CD4-positive, alpha-beta memory T cell (primary cell): ENCODE measurements at places on chromosomes 16 and 17.

GRCh38 chr16:80123189-80123588 is 417.6 kb upstream of the DYNLRB2 start:
- no peak for DNase-seq

- DNase-seq = no peak
These were observed 644 bp upstream of the ARL2BP start for GRCh38 chr16:57244463-57244766.

DNA sequence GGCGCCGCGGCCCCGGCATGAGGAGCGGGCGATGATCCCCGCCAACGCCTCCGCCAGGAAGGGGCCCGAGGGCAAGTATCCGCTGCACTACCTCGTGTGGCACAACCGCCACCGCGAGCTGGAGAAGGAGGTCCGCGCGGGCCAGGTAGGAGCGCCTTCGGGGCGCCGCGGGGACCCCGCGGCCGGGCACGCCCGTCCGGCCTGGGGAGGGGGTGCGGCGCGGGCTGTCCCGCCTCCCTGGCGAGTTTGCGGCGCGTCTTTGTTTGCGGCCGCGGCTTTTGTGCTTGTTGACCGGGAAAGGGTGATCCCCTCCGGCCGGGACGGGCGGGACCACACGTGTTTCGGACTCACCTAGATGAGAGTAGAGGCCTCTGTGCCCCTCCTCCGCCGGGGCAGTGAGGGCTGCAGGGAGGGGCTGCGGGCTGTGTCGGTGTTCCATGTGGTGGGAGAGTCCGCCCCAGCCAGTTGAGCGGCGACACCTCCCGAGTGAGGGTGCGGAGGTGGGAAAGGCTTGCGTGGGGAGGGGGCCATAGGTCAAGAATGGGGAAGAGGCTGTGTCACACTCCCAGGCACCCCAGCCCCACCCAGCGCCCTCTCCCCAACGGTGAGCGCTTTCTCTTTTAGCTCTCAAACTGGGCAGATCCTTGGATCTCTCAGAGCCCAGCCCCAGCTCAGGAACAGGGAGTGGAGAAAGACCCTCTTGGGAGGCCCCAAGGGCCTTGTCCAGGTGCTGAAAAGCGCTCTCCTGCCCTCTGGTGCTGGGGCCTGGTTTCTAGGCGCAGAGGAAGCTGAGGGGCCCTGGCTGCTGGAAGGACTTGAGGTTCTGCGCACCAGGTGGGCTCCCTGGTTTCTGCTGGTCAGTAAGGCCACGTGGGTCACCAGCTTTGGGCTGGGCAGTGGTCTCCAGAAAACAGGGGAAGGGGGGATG is 923 bp downstream of the ANKRD13B start:
- DNase-seq = no peak

GRCh38 chr17:10177131-10177912 is 21.1 kb downstream of the GAS7 start:
- DNase-seq = no peak

GRCh38 chr16:19968891-19969683 is 84.4 kb upstream of the GPRC5B start:
- no peak for DNase-seq

GRCh38 chr17:2453866-2454265 is 53.0 kb upstream of the MNT start:
- no peak for DNase-seq

DNA sequence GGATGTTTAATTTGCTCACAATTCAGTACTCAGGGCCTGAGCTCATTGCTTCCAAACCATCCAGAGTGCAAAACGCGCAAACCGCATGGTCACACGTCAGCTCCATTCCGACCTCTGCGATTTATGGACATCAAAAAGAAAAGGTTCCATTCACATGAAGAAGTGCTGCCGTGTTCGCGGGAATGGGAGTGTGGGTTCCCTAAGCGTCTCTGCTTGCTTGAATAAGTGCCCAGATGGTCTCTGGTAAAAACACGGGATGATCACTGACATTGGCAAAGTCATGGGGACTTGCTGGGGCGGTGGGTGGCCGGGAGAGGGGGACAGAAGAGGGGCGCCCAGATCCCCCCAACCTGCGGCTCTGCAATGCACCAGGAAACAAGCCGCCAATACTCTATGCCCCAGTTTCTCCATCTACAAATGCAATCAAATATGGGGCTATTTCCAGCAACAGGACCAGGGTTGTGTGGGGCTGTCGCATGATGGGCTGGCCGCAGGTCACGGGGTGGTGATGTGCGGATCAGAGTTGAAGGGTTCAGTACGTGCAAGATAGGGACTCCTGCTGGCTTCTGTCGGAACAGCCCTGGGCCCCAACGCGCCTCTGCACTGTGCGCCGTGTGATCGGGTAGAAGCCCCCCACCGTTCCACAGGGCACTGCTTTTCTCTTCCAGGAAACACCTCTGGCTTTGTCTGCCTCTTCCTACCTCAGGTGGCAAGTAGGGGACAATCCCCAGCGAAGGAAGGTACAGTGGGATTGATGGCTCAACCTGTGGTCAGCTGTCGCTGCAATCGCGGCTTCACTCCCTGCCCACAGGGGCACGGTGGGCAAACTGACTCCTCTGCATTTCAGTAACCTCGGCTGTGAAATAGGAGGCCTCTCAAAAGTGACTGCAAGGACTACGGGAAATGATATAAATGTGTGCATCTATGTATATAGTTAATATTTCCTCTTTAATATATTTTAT is 11.2 kb downstream of the FOXF1 start:
- DNase-seq = no peak

DNA sequence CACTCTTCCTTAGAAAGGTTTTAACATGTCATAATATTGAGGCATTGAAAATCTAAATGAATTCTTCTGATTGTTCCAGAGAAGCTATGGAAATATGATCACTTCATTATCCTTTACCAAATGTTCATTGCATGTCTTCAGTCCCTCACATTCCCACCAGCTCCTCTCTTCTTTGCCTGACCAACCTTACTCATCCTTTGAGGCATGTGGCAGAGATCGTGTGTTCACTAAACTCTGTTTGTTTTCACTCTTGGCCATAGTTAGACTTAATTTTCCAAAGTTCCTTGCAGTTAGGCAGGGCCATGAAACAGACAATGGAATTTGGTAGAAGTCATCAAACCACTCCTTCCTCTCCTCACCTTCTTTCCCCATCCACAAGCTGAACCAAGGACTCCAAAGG is 266.5 kb upstream of the HSBP1 start:
- DNase-seq = no peak

- DNase-seq = no peak
These were observed 37.6 kb downstream of the FTO start for GRCh38 chr16:53741546-53741945.

GRCh38 chr17:18226284-18226945 is 980 bp downstream of the LLGL1 start:
- DNase-seq = no peak

DNA sequence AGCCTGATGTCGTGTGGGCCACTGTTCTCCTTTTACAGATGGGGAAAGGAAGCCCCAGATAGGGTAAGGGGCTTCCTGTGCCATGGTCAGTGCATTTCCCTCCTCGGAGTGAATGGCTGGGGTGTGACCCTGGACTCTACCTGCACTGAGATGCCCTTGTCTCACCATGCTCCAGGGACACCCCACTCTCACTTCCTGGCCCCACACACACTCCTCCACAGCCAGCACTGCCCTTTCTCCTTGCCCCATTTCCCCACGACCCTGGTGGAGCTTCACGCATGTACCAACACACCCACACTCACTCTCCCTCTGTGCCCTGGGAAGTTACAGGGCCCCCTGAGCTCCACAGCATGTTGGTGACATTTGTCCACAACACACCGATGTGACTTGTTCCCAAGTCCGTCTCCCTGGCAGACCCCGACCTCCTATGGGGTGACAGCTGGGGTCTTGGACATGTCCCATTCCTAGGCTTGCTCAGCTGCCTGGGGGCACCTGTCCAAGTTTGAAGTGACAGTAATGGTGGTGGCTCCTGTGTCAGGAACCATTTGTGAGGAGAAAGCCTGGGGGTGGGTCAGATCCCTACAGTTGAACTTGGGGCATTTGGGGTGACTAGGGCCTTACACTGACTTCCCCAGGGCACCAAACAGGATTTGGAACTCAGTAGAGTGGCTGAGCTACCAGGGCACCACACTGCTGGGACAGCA is 47.4 kb downstream of the PECAM1 start:
- DNase-seq = no peak

- no peak for DNase-seq
These were observed 33.6 kb upstream of the CPPED1 start for GRCh38 chr16:12837291-12837690.

GRCh38 chr17:9195961-9196670 is 174.8 kb downstream of the NTN1 start:
- no peak for DNase-seq

DNA sequence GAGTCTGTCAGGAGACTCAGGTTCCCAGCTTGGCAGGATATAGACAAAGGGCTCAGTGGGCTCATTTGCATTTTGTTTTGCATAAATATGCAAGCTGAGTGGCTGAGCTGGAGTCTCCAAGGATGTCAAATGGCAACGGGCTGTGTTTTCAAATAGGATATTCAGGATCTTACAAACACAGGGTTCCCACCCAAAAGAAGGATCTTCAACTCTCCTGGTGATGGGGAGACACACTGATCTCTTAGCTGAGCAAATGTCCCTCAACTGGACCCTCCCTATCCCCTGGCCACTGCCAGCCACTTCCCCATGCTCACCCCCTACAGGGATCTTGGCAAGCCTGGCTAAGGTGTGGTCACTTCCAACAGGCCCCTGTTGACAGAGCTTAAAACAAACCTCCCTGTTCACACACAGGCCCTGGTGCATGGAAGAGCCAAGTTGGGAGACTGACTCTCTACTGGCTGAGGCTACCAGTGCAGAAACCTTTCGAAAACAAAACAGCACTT is 61.6 kb downstream of the SOX9 start:
- no peak for DNase-seq

- DNase-seq = peak; percentile 51
These were observed 219.2 kb downstream of the RBFOX3 start for GRCh38 chr17:79391376-79392233.

- no peak for DNase-seq
These were observed 2.6 kb downstream of the NOG start for GRCh38 chr17:56595831-56596690.

DNA sequence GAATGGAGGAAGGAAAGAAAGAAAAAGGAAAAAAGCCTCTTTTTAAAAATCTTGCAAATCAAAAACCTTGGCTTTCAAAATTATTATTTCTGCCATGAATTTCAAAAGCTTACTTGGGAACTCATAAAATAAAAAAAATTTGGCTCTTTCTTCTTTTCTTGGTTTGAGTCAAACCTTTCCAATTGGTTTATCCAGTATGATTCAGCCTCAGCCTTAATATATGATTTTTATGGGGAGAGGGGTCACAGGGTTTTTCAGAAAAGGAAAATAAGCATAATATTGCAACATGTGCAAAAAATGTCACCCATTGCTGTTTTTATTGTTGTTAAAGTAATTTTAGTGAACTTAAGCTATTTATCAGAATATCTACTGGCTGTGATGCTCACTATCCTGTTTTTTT is 31.2 kb upstream of the HAPSTR1 start:
- DNase-seq = no peak

- DNase-seq = no peak
These were observed 5.8 kb upstream of the ARMC5 start for GRCh38 chr16:31453255-31454204.

GRCh38 chr16:23907903-23908302 is 72.1 kb downstream of the PRKCB start:
- no peak for DNase-seq

- peak; percentile 55 for DNase-seq
These were observed 7.5 kb downstream of the BTBD17 start for GRCh38 chr17:74354123-74354522.

DNA sequence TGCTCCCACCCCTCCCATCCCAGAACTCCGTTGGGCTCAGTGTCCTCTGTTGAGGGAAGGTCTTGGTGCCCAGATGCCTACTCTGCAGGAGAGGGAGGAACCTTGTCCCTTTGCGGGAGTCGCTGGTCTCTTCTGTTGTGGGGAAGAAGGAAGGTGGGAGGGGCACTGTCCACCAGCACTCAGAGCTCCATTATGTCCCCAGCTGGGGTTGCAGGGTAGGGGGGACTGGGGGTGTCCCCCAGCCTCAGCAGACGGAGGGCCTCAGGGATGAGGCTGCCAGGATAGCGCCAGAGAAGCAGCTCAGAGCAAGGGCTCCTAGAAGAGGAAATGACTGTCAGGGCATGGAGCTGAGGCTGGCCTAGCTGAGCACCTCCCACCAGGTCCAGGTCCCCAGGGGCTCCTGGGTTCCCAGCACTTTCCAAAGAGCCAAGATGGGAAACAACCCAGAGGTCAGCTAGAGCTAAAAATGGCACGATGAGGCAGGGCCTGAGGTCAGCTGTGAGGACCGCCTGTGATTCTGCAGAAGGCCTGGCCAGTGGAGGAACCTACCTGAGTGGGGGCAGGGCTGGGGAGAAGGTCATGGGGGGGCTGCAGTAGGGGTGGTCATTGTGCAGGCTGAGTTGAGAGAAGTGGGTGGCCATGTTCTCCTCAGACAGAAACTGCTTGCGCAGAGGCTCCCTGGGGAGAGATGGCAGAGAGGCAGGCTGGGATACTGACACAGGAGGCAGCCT is 893 bp downstream of the HCFC1R1 start:
- DNase-seq = no peak

DNA sequence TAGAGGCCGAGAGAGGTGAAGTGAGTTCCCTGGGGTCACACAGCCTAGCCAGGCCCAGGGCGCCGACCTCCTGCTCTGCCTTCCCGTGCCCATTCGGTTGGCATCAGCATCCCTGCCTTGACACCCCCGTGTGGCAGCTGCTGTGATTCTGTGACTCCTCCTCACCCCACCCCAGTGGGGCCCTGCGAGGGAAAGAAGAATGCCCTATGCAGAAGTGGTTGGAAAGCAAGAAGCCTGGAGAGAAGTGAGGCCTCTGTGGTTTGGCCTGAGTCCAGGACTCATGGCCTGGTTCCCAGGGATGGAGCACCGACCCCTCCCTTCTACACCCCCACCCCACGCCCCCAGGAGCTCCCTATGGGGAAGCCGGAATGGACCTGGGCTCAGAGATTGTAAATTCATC is 296.2 kb downstream of the SEC14L1 start:
- no peak for DNase-seq

DNA sequence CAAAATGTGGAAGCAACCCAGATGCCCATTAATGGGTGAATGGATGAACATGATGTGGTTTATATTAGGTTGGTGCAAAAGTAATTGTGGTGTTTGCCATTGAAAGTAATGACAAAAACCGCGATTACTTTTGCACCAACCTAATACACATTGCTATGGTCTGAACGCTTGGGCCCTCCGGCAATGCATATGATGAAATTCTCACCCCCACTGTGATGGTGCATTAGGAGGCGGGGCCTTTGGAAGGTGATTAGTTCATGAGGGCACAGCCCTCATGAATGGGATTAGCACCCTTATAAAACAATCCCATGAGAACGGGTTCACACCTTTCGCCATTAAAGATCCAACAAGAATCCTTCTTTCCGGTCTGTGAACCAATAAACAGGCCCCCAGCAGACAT is 25.3 kb upstream of the PRM1 start:
- no peak for DNase-seq

DNA sequence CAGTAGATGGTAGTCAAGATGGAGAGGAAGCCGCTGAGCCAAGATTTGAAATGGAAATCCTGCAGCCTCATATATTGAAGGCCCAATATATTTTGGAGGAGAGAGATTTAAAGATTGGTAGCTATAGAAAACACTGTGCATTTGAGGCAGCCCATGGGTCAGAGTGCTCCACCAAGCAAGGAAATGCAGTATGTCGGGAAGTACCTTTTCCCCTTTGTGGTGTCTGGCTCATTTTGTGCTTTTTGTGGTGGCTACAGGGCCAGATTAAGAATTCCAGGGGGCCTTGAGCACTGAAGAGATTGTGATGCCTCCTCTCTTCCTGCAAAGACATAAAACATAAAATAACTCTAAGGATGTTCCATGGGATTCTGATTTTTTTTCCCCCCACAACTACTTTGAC is 39.6 kb downstream of the CDRT15 start:
- DNase-seq = no peak

GRCh38 chr17:7916385-7916682 is 245 bp upstream of the RNF227 start:
- no peak for DNase-seq
